ENCODE measurements at places on chromosomes 6 and 20. TPM values are rescaled to one million over a fixed set of nuclear protein-coding genes. Genes with fewer than 3 reads are reported as not detected.

TGM2 gene
- 792 TPM for total RNA-seq

GJA1 gene
- 268 TPM for total RNA-seq

DNA sequence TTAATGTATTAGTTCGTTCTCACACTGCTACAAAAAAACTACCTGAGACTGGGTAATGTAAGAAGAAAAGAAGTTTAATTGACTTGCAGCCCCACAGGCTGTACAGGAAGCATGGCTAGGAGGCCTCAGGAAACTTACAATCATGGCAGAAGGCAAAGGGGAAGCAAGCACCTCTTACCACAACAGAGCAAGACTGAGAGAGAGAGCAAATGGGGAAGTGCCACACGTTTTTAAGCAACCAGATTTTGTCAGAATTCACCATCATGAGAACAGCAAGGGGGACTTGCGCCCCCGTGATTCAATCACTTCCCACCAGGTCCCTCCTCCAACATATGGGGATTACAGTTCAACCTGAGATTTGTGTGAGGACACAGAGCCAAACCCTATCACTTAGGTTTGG is 70.8 kb upstream of the SRSF6 start:
- no peak for DNase-seq

GRCh38 chr20:64056889-64057627 is 5.9 kb upstream of the TCEA2 start:
- DNase-seq, result no peak

GRCh38 chr6:139608466-139609261 is 234.2 kb upstream of the CITED2 start:
- no peak for DNase-seq

GRCh38 chr6:4318321-4318720 is 182.9 kb upstream of the ECI2 start:
- no peak for DNase-seq

DNA sequence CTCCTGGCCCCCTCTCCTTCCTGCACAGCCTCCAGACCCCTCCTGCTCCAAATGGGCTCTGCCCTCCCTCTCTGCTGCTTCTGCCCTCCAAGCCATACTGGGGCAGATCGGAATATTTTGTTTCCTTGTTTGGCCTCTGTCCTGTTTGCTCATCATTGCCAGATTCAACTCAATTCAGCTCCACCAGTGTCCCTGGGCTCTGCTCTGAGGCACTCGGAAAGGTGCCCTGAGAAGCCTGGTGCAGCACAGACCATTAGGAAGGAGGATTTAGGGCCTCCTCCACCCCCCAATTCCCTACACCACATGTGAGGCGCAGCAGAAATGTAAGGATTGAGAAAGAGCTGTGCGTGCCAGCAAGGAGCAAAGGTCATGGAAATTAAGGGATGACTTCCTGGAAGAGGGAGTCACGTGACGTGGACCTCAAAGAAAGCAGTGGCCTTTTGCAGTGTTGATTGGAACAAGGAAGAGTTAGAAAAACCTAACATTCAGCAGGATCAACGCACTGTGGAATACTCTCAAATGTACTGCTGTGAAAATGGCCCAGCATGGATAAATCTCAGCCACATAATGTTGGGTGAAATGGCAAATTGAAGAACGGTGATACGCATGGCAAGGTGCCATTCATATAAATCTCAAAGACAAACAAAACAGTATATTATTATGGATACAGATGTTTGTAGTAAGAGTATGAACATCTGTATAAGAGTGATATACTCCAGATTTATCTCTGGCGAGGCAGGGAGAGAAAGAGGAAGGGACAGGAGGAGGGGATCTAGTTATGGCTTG is 229.5 kb upstream of the RNF24 start:
- no peak for DNase-seq

- no peak for DNase-seq
Observed at GRCh38 chr20:46627234-46627633, 24.0 kb downstream of the SLC13A3 start.

GRCh38 chr6:138638604-138639003 is 135.0 kb upstream of the CCDC28A start:
- DNase-seq, result no peak

DNA sequence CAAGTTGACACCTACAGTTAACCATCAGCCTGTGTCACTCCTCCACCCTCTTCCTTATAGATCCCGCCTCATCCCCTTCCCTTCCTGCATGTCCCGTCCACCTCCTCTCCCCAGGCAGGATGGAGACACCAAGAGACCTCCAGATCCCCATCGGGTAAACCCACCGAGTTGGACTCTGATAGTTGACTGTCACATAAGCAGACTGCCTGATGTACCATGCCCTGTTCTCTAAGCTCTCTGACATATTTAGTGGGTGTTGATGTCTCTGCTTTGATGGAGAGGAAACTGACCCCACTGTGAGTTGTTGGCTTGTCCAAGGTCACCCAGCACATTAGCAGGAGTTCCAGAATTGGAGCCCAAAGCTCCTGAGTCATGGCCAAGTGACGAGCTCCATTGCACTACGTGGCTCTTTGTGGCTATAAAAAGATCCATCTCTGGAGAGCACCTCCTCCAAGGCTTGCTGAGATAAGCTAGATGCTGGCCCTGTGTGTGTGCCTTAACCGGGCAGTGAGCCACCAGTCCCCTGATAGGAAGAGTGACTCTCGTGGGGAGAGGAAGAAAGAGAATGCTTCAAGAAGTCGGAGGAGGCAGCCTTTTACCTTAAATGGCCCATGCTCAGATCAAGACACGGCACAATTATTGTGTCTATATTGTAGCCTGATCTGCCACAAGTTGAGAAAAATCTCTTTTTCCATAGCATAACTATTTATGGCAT is 236.0 kb upstream of the ECI2 start:
- no peak for DNase-seq

GRCh38 chr6:13260101-13260598 is 68.2 kb downstream of the TBC1D7 start:
- no peak for DNase-seq

DNA sequence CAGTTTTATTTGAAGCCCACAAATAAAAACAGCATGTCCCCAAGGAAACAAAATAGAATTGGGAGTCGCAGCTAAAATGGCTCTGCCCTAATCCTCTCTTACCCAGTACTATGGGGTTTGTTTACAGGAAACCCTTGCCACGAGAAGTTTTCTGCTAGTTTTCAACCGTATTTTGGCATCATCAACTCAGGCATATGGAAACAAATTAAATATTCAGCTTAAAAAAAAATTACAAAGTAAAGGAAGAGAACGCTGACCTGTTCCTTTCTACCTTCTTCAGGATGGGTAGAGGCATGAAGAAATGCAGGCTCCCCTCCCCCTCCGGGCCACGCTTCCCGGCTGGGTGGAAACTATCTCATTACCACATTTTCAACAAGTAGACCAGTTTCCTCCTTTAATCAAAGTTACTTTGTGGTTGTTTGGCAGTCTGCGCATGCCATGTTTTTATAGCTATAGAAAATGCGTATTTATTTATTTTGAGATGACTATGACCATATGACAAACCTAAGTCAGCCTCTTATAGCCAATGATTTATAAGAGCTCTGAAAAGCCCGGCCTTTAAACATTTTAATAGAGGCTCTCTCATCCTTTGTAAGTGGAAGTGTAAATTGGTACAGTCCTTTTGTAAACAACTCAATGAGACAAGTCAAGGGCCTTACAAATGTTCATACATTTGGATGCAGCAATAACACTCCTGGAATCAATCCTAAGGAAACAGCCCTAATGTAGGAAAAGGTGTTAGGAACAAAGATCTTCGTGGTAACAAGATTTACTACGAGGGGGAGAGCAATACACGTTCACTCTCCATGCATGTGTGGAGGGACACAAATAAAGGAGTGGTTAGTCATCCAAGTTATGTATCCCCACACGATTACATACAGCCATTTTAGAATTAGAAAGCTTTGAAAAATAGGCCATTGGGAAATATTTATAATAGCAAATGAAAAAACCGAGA is 16.1 kb upstream of the ZNF217 start:
- no peak for DNase-seq

- DNase-seq, result no peak
Observed at GRCh38 chr6:40410821-40411220, 176.3 kb downstream of the LRFN2 start.

DNA sequence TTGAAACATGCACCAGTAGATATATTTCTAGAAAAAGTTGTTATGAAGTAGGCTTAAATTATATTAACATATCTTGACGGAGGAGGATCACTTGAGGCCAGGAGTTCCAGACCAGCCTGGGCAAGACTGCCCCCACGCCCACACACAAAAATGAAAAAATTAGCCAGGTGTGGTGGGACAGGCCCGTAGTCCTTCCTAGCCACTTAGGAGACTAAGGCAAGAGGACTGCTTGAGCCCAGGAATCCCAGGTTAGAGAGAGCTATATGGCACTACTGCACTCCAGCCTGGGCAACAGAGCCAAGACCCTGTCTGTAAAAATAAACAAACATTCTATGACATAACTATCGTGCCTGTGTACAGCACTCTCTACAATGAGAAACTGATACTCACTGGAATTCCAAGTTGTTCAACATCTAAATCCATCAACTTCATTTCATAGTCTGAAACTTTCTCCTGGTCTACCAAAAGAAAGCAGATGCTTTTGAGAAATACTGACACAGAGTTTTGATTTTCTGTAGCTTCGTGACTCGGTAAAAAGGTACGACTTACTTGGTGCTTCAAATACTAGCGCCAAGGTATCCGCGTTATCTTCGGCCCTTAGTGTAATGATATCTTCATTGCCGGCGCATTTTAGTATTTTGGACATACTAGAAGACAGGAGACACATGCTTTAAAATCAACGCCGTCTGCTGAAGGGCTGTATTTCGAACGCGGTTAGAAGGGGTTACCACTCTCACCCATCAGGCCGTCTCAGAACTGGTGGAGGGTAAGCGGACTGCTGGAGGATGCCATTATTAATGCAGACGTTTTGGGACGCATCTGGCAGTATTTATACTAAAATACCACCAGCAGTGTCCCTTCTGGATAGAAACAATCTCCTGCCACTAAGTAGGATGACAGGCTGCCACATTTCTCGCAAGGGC is 1.3 kb downstream of the PCNA start:
- DNase-seq, result no peak

DNA sequence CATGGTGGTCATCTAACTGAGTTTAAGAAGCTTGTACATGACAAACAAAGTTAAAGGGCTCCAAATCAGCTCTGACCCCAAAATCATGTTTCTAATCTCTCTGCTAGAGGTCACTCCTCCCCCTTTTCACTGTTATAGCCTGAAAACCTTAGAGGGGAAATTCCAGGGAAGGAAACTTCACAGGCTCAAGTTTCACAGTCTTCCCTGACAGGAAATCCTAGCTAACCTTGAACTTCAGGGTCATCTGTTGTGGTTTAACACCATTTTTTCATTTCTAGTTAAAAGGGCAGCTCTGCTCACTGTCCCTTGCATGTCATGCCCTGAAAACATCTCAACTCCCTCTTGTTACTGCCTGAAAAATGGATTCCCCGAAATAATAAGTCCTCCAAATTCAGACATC is 104.4 kb upstream of the BMP2 start:
- no peak for DNase-seq

DNA sequence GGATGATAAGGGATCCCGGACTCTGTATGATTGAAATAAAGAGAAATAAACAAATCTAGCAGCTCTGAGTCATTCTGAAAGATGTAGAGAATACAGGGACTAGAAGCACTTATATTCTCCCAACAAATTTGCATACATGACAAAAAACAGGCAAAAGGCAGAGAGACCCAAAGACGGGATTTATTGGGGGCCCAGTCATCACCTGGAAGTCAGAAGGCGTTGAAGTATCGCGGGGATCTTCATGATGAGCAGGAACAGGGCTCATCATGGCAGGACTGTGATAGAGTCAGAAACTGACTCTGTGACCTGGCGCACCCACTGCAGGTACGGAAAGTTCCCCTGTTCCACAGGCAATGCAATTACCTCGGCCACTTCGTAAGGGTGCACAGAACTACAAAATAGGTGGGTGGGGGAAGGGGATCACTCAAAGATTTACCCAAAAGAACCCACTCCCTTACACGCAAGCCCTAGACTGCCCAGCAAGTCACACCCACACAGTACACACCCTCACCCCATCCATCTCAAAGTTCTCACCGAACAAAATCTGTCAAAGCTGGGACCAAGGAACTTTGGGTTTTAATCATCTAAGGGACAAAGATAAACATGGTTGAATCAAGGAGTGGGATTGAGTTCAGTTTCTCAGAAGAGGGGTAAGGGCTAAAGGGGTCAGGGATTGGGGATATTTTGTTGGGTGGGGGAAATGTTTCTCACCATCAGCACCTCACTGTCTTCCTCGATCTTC is 1.4 kb downstream of the CUTA start:
- no peak for DNase-seq

Measured in cardiac septum (tissue), 1 donor.